ENCODE measurements at places on chromosomes 2 and 18.
A peak's percentile ranks its signal among the peaks of the same experiment; 100 is the strongest.

GRCh38 chr2:46225150-46225625 is 72.0 kb upstream of the EPAS1 start:
- DNase-seq: no peak

DNA sequence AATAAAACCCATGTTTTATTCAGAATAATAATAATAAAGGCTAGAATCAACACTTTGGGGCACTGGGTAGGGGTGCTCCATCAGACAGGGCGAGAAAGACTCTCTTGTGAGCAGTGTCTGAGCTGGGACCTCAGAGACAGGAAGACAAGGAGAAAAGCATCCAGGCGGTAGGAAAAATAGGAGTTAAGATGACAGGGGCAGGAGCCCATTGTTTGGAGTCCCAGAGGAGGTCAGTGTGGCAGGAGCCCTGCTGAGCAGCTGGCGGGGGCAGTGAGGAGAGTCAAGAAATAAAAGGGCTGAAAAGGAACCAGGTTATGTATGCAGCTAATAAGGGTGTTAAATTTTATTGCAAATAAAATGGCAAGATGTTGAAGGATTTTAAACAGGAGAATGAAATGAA is 457.4 kb downstream of the FBXO15 start:
- DNase-seq: no peak

GRCh38 chr2:160674146-160674750 is 180.6 kb upstream of the RBMS1 start:
- no peak for DNase-seq

DNA sequence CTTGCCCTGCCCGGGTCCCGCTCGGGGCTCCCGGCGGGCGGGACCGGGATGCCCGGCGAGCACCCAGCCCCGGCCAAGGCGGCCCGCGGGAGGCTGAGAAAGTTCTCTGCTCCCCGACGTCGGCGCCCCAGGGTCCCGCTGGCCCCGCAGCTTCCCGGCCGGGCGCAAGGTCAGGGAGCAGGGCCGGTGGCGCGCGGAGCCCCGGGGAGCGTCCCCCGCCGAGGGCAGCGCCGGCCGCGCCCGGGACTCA is 331 bp downstream of the SERPINE2 start:
- no peak for DNase-seq

GRCh38 chr2:151239624-151240023 is 22.0 kb downstream of the RBM43 start:
- no peak for DNase-seq

- DNase-seq: peak; percentile 46
Measured at GRCh38 chr18:8389391-8390340, 219.6 kb upstream of the RAB12 start.

GRCh38 chr2:10137053-10137843 is 14.7 kb downstream of the RRM2 start:
- peak; percentile 54 for DNase-seq

DNA sequence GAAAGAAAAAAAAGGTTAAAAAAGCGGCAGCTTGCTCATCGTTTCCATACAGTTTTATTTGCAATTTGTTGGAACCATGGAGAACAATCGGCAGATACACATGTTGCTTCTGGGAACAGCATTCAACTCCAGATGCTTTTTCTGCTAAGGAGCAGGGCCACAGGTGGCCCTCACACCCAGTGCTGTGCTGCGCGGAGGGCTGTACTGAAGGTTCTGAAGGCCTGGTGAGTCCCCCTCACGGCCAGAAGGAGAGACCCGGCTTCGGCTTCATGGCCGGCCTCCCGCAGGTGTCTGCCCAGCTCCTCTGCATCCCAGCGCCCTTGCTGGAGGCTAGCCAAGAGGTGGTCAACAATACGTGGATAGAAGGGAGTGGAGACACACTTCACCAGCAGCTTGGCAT is 394.3 kb downstream of the NBAS start:
- DNase-seq: no peak

GRCh38 chr2:149587950-149588487 is 444 bp upstream of the MMADHC start:
- DNase-seq: no peak

Measured in Daoy (cell line).